ENCODE measurements at places on chromosomes 12 and 14. TPM values are rescaled to one million over a fixed set of nuclear protein-coding genes. Genes with fewer than 3 reads are reported as not detected.

Gene LACRT
- polyA plus RNA-seq: not detected

Gene ACSM4
- not detected for polyA plus RNA-seq

Gene TCL1B
- not detected for polyA plus RNA-seq

Gene PPP1R36
- polyA plus RNA-seq: 0.86 TPM

Gene SPIC
- polyA plus RNA-seq: not detected

Gene C14orf39
- 0.34 TPM for polyA plus RNA-seq

Gene ADCY4
- polyA plus RNA-seq: 7.0 TPM

Gene BDKRB1
- 0.13 TPM for polyA plus RNA-seq

Gene PTCSC3
- polyA plus RNA-seq: not detected

Gene SLC22A17
- polyA plus RNA-seq: 1.2 TPM

Gene ENDOU
- polyA plus RNA-seq: 0.25 TPM

Gene BMP4
- 3.0 TPM for polyA plus RNA-seq

Gene GARIN6
- polyA plus RNA-seq: not detected

Gene CLEC6A
- polyA plus RNA-seq: not detected

Gene SMCO2
- polyA plus RNA-seq: not detected

Gene TGM1
- 0.86 TPM for polyA plus RNA-seq
